Islet precursor cell (in vitro differentiated cells): ENCODE measurements at places on chromosomes 12 and 14.

DNA sequence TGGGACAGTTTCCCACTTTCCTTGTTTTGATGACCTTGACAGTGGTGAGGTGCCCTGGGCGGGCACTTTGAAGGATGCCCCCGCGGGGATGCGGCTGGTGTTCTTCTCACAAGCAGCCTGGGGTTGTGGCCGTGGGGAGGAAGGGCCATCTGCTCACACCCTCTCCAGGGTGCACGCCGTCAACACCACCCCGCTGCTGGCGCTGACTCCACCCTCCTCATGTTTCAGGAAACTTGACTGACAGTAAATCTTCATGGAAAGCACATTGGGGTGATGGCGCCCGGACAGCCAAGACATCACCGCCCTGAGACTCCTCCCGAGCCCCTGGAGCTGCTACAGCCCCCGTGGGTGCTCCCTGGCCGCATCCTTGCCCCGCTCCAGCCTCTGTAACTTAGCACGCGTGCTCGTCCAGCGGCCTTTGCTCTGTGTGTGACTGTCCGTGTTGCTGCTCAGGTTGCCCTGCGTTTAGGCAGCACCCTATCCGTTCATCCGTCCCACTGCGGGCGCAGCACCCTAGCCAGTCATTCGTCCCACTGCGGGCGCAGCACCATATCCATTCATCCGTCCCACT is 150.2 kb upstream of the C14orf180 start:
- peak; percentile 35 for DNase-seq

GRCh38 chr12:2672863-2673262 is 121.9 kb upstream of the FKBP4 start:
- peak; percentile 40 for DNase-seq

GRCh38 chr14:92650581-92651105 is 97.8 kb downstream of the LGMN start:
- DNase-seq: no peak

GRCh38 chr12:63930971-63931370 is 86.5 kb downstream of the SRGAP1 start:
- DNase-seq: no peak

DNA sequence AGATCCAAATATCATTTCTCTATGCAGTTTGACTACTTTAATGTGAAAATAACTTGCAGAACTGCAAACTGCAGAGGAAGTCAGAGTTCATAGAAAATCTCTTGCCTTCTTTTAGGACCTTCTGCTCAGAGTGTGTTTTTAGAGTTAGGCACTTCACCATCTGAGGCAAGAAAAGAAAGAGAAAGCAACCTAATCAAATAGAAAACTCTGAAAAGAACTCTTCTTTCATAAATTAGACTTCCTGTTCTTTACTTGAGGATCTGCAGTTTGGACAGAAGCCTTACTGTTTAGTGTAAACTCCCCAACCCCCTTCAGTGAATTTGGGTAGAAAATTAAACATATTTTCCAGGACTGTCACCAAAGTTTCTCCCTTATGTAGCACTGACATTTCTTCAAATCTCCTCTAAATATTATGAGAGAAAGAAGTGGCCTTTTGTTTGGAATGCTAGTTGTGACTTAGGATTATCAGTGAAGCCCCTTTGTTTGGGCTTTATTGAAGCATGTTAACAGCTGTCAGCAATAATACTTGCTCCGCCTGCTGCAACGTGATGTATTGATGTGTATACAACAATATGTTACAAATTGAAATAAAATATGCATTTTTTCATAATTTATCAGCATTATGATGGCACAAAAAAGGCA is 99.5 kb downstream of the PDZRN4 start:
- no peak for DNase-seq

GRCh38 chr14:21521501-21521900 is 4.6 kb downstream of the SALL2 start:
- DNase-seq: no peak

GRCh38 chr12:70110085-70110484 is 133.1 kb upstream of the CNOT2 start:
- no peak for DNase-seq

GRCh38 chr14:23130871-23131270 is 11.8 kb upstream of the CEBPE start:
- DNase-seq: peak; percentile 31

DNA sequence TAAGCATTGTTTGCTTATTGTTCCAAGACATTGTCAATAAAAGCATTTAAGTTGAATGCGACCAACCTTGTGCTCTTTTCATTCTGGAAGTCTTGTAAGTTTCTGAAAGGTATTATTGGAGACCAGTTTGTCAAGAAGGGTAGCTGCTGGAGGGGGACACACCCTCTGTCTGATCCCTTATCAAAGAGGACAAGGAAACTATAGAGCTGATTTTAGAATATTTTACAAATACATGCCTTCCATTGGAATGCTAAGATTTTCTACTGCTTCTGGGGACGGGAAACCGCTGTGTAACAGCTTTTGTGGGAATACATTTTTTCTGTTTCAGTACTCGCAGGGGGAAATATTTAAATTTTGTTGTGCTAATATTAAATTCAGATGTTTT is 3.5 kb downstream of the FOS start:
- no peak for DNase-seq

GRCh38 chr14:33938131-33938949 is 12.5 kb downstream of the EGLN3 start:
- peak; percentile 91 for DNase-seq

- no peak for DNase-seq
Measured at GRCh38 chr14:90911121-90911520, 94.9 kb upstream of the TTC7B start.

DNA sequence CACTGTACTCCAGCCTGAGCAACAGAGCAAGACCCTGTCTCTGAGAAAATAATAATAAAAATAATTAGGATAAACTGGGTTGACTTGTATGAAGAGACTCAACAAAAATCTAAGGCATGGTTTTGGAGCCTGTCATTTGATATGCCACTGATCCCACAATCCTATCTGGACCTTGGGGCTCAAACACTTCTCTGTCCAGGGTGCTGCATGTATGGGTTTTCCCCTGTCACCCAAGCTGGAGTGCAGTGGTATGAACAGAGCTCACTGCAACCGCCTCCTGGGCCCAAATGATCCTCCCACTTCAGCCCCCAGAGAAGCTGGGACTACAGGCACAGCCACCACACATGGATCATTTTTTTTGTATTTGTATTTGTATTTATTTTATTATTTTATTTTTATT is 5.3 kb upstream of the VSIG10 start:
- DNase-seq: no peak

DNA sequence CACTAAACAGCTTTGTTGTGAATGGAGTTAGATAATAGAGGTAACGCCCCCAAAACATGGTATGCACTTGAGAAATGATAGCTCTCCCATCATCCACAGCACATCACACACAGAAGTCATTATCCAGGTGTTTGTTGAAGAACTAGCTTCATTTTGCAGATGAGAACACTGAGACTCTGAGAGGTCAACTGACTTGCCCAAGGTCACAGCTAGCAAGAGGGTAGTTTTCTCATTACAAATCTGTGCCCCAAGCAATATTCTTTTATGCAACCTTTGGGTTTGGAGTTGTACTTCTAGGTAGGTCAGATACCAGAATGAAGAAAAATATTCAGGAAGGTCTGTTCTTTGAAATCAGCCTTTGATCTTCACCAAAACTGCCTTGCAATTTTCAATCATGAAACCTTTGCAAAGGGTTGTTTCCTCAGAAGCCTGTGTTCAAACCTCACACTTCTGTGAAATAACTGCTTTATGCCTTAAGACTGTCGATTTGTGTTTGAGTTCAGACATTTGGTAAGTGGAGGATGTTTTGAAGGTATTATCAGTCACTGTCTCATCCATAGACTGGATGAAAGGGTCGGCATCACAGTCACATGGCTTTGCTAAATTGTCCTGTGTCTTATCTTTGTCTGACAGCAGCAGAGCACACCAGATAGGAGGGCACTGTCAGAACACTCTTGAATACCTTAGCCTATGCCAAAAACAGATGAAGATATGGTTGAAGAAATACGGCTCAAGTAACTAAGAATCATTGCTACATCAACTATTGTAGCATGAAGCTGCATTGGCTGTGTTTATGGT is 233.2 kb upstream of the BTG1 start:
- DNase-seq: no peak

DNA sequence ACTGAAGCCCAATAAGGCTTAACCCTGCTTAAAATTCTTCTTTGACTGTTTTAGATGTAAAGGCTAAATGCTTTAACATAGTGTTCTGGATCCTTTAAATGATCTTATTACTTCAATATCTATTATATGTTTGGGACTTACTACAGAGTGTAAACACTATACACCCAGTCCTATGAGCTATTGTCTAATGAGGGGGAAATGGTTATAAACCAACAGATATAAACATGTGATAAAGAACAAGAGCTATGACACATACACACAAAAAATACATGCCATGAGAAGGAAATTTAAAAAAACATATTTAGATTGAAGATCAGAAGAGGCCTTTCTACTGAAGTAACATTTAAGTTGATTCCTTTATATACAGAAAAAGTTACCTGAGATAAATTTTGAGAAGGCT is 505.1 kb downstream of the FOXG1 start:
- DNase-seq: no peak

GRCh38 chr12:54475537-54475936 is 2.1 kb upstream of the GTSF1 start:
- no peak for DNase-seq

- peak; percentile 52 for DNase-seq
Measured at GRCh38 chr12:125272383-125272933, 207.2 kb downstream of the AACS start.

- no peak for DNase-seq
Measured at GRCh38 chr14:87306409-87307168, 686.4 kb downstream of the GALC start.

DNA sequence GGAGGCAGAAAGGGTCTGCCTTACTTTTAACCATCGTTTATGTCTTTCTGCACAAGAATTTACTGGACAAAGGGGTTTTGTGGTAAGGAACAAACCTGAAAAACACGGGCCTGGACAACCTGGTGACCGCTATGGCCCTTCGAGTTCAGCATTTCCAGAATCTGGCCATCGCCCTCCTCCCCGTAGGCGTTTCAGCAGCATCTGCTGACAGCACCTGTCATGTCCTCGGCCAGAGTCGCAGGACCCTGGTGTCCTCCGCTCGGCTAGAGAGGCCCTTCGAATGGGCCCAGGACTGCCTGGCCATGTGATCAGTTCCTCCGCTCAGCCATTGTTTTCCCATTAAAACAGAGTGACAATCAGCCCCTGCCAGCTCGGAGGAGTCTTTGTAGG is 142.8 kb upstream of the FKBP4 start:
- DNase-seq: peak; percentile 51

DNA sequence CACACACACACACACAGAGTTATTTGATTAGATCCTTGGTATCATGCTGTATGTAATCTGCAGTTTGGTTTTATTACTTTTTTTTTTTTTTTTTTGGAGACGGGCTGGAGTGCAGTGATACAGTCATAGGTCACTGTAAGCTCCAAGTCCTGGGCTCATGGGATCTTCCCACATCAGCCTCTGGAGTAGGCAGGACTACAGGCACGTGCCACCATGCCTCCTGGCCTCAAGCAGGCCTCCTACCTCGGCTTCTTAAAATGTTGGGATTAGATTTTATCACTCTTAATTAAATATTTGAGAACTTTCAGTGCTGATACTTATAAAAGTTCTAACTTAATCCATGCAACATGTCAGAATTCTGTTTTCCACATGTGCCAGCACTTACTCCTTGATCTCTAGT is 31.3 kb upstream of the PSEN1 start:
- no peak for DNase-seq

- no peak for DNase-seq
Measured at GRCh38 chr14:73977896-73978295, 27.8 kb downstream of the COQ6 start.

- DNase-seq: no peak
Measured at GRCh38 chr12:6575648-6576047, 7.6 kb upstream of the NOP2 start.

DNA sequence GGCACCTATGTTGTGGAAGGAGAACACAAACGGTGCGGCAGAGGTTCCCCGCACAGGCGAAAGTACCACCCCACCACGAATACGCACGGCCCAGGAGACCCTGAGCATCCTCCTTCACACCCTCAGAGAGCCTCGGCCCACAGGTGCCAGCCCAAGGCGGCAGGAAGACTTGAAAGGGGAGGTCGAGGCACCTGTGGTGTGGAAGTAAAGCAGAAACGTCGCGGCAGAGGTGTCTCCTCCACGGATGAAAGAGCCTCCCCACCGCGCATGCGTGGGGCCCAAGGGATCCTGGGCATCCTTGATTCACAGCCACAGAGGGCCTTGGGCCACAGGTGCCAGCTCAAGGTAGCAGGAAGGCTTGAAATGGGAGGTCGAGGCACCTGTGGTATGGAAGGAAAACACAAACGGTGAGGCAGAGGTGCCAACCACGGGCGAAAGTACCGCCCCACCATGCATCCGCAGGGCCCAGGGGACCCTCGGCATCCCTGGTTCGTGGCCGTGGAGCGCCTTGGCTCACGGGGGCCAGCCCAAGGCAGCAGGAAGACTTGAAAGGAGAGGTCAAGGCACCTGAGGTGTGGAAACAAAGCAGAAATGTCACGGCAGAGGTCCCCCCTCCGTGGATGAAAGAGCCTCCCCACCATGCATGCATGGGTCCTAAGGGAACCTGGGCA is 380.1 kb downstream of the ALG10 start:
- peak; percentile 47 for DNase-seq

DNA sequence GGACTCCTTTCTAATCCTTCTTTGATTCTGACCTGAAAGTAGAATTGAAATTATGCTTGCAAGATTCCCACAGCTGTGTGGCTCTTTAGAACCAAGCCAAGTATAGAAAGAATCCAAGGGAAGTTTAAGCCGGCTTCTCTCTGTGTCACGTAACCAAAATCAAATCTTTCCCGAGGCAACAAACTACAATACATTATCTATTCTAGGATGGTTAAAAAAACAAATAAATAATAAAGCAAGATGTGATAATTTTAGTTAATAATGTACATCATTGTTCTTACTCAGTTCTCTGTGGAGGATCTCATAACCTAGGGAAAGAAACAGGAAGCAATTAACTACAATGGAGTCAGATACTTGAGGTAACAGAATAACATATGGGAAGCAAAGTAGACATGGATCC is 78.1 kb upstream of the ST8SIA1 start:
- no peak for DNase-seq

DNA sequence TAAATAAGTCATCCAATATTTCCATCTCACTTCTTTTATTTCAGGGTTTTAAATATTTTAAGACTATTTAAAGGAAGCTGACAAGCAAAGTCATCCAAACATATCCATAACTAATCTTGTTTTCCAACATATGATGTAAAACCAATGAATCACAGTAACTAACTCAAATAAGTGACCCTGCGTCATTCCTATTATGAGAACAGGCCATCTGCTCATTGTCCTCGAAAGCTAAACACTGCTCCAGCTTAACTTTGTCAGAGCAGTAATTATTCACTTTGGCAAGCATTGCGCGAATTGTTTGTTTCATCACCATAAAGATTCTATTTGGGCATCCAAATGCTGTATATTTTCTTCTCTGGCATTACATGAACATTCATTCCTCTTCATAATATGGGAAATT is 99.1 kb downstream of the CAPZA3 start:
- DNase-seq: no peak

GRCh38 chr14:53209370-53209769 is 56.2 kb upstream of the DDHD1 start:
- no peak for DNase-seq
